GM12892 (cell line): ENCODE measurements at places on chromosomes 4 and X.

GRCh38 chrX:30822068-30822681, 66.9 kb downstream of the TAB3 start:
- DNase-seq: no peak

DNA sequence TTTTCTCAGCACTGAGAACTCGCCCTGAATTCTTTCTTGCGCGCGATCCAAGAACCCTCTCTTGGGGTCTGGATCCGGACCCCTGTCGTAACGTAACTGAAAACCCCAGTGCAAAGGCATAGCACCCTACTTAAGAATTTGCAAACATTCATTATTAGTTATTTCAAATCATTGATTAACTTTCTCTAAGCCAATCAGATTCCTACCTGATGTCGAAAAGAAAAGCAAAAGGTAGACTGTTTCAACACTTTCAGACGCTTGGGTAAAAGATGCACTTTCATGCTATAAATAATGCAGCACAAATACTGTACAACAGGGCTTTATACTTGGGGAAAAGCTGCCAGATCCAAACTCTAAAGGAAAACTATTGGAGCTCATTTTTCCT, 817 bp upstream of the WDR19 start:
- DNase-seq: no peak

DNA sequence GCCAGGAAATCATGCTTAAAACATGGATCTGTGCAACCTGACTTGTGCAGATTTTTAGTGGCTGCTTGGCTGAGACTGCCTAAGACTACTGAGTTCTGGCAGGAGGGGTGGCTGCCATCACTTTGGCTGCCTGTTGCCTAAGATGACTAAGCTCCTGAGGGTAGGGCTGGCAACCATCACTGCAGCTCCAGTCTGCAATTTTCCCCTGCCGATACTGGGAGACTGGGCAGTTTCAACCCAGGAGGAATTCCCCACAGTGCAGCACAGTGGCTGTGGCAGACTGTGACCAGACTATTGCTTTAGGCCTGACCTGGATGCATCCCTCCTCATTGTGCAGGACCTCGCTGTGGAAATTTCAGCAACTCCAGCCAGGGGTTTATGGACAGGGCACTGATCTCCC, 544.9 kb downstream of the ANKRD50 start:
- no peak for DNase-seq

- no peak for DNase-seq
These were observed 68.9 kb downstream of the MAP3K15 start for GRCh38 chrX:19446397-19446796.

- no peak for DNase-seq
These were observed 38.1 kb downstream of the GPR174 start for GRCh38 chrX:79182616-79183015.

GRCh38 chr4:38084877-38085711, 124.9 kb downstream of the PTTG2 start:
- DNase-seq: no peak

DNA sequence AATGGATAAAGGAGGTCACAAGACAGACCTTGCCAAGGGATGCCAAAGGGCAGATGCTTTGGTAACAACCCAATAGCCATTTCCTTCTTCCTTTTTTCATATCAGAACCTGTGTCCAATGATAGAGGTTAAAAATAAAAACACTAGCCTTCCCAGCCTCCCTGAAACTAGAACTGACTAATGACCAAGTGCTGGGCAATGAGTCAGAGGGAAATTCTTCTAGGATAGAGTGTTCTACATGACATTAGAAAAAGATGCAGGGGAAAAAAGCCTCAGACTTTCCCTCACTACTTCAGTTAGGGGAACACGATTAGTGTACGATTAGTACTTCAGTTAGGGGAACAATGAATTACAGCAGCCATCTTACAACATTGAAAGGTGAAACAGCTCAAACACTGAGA, 29.3 kb upstream of the FAM47C start:
- DNase-seq: no peak

GRCh38 chrX:30521440-30522182, 56.0 kb downstream of the TASL start:
- DNase-seq: no peak

DNA sequence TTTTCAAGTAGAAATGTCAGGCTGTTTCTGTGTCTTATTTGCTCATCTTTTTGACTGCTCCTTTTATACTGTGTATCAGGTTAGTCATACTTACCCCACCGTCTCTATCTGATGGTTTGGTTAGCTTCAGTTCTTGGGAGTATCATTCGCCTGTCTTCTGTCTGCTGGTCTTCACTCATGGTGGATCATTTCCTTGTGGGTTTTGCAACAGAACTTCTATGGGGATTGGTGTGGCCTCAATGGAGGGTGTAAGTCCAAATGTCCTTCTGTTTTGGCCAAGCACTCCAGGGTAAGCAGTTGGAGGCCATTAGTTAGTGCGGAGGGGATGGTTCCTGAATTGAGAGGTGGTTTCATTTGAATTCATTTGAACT, 7.2 kb downstream of the ABCD1 start:
- no peak for DNase-seq
